C1 segment of cervical spinal cord (tissue), 14 donors: ENCODE measurements at places on chromosomes 5 and 9.

DNA sequence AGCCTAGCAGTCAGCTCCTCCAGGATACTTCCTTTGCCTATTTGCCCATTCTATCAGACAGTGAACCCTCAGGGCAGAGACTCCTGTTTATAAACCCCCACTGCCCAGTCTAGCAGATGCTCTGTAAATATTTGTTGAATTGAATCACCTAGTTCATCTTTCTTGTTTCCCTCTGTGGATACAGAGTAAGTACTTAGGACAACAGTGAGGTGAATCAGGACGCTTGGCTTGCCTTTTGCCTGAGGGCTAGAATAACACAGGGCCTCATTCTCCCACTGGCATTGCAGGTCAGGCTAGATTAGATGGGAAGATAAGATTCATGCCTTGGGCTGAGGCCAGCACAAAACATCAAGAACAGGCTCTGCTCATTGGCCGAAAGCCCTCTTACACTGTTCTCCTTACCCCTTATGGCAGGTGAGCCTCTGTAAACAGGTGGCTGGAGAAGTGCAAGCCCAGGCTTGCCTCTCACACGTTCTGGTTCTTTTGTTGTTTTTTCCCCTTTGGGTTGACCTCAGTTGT lies 22.2 kb downstream of the TNFSF8 start:
- no peak for DNase-seq

DNA sequence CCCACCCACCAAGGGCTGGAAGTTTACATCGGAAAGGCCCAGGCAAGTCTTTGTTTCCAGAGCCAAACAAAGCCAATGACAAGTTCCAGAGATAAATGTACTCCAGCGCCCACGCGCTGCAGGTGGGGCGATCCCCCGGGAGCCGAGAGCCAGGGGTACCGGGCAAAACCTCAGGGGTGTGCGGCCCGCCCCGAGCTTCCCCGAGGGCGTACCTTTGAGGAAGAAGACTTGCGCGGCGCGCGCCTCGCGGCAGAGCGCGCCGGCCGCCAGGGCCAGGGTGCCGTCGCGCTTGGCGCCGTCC lies 671 bp downstream of the DUSP1 start:
- DNase-seq, result no peak

DNA sequence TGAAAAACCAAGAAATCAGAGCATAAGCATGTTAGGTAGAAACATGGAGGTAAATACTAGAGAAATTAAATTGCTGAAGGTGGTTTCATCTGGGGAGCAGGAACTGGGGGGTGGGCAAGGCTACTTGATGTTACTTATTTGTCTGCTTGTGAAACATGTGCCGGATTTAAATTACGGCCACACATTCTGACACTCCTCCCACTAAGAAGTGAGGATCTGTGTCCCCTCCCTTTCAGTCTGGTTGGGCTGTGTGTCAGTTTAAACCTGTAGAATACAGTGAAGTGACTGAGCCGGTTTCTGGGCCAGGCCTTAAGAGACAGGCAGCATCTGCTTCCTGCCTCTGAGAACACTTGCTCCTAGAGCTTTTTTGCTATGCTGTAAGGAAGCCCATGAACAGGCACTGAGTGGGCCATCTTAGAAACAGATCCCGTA lies 2.3 kb upstream of the IARS1 start:
- no peak for DNase-seq

- DNase-seq, result no peak
Measured at GRCh38 chr9:124688238-124688904, 82.7 kb downstream of the NR6A1 start.

GRCh38 chr5:157290981-157291711 lies 25.2 kb downstream of the CYFIP2 start:
- no peak for DNase-seq

DNA sequence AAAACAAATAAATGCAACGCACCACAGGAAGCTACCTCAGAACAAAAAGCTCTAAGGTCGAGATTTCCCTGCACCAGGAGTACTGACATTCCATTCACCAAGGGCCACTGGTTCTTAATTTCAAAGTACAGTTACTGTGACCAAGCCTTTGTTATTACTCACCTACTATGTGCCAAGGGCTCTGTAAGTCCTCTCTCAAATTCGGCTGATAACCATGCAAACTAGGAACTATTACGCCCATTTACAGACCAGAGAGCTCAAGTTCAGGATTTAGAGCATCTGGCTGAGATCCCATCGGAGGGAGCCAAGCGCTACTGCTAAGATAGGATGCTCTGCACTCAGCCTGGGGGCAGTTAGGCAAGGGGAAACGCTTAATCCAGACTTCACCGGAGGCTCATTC lies 5.6 kb downstream of the MYO10 start:
- no peak for DNase-seq

DNA sequence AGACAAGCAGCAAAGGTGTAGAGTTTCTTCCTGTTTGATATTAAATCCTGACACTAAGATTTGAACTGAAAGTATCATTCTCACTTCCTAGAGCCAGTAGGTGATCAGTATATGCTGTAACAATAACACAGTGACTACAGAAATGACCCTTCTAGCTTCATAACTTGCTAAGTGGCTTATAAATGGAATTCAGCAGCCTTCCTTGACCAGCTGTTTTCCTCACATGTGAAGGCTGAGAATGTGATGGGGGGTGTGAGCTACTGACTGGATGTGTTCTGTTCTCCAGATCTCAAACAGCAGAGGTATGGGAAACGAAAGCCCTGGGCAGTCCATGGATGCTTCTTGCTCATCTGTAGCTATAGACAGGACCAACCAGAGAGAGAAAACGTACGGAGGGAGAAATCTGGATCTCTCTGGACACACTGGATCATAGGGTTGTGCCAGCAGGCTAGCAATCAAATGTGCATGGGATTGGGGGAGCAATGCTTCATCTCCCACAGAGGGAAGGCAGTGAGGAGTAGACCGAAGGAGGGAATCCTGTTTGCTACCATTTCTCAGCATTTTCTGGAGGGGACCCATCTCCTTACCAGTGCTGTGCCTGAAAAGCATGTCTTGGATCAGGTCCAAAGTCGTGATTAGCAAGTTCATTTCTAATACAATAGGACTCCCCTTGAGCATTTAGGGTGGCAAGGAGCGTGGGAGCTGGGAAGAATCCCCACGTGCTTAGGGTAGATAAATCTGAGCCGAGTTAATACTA lies 39.4 kb downstream of the TNFAIP8 start:
- DNase-seq, result no peak

DNA sequence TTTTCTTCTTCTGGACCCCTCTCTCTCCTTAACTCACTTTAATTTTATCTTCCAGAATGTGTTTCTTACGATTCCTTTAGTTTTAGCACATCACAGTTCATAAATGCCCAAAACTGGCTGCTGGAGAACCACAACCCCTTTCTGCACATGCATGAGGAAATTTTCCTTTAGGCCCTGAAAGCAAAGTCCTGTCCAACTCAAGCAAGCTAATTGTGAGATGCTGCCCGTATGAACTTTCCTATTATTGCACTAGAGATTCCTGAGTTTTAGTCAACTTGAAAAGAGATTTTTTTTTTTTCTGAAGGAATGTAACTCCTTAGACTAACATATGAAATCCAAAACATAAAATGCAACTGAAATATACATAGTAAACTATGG lies 52.1 kb upstream of the DAB2 start:
- DNase-seq, result no peak

DNA sequence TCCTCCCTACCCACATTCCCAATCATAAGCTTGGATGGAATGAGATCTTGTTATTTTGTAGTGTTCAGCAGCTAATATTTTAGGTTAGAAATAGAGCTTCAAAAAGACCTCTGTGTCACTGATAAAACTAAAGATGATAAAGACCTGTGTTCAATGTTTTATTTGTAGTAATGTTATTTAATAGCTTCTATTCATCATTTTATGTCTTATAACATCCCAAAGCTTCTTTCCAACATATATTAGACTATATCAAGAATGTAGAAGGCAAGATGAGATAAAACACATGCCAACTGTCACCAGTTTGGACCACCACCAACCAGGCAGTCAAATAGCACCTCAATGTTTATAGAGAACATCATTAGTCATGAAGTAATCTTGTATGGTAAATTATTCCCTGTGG lies 409.5 kb upstream of the ITGA1 start:
- no peak for DNase-seq

- DNase-seq, result no peak
Measured at GRCh38 chr5:146877178-146877681, 1.3 kb downstream of the PPP2R2B start.

GRCh38 chr9:84187090-84187489 lies 153.5 kb downstream of the SLC28A3 start:
- no peak for DNase-seq

DNA sequence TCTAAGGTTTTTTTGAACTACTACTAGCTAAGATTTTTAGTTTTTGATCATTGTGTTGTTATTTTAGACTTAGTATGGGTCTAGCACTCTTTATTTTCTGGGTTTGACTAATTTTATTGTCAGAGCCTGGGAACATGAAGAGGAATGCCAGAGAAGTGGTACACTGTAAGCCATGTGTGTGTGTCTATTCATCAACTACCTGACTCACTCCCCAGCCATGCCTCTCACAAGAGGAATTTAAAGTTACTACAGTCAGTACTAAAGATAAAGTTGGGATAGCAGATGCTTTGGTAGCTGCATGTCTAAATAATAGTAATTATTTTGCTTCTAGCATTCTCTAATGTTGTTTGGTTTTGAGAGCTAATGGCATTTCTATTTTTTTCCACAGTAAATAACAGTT lies 264.8 kb downstream of the CSNK1G3 start:
- DNase-seq, result no peak

- no peak for DNase-seq
Measured at GRCh38 chr5:152811988-152812387, 406.9 kb upstream of the NMUR2 start.

DNA sequence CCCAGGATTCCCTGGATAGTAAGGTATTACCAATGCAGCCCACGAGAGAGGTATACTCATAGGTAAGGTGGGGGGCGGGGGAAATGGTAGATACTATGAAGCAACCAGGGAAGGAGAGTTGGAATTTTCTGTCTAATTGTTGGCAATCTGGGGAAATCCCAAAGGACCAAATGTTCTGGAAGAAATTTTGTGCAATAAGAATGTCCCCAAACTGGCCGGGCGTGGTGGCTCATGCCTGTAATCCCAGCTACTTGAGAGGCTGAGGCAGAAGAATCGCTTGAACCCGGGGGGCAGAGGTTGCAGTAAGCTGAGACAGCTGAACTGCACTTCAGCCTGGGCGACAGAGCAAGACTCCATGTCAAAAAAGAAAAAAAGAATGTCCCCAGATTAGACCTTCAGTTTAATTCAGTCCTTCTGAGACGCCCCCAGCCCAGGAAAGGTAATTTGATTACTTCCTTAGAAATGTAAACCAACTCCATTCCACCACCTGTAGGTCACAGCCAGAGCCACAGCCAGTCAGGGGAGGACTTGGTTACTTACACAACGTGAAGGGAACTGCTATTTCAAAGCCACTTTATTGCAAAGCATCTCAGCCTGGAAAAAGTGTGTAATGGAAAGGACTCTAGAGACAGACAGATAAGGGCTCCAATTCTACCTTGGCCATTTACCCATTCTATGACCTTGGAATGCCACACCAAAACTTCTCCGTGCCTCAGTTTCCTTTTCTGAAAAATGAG lies 50.0 kb upstream of the KLF4 start:
- DNase-seq, result no peak

GRCh38 chr9:87668222-87668621 lies 57.7 kb upstream of the CTSL start:
- no peak for DNase-seq

DNA sequence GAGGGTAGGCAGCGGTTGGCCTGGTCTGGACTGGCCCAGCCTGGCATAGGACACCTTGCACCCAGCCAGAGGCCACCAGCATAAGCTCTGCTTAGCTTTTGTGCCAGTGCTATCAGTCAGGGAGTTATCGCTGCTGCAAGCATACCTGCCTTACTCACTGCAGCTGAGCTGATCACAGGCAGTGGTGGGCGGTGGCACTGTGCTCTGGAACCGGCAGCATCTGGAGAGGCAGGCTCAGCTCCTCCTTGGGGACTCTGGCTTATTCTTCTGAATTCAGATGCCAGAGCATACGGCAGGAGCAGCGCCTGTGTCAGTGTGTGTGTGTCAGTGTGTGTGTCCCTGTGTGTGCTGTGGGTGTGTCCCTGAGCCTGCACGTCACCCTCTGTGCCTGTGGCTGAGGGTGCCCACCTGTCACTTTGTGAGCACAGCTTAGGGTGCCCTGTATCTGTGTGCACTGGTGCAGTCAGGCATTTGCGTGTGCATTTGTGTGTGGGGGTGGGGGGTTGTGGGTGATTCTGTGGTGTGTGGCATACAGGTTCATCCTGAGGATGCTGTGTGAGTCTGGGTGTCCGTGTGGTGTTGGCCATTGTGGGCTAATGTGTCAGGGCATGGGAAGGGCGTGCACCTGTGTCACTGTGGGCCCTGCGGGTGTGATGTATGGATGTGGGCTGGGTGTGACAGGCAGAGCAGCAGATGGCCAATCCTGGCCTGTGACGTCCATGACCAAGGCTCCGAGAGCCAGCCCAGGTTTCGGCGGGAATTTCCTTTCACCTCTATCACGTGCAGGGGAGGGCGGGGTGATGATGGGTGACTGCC lies 23.5 kb downstream of the LMX1B start:
- DNase-seq, result no peak

DNA sequence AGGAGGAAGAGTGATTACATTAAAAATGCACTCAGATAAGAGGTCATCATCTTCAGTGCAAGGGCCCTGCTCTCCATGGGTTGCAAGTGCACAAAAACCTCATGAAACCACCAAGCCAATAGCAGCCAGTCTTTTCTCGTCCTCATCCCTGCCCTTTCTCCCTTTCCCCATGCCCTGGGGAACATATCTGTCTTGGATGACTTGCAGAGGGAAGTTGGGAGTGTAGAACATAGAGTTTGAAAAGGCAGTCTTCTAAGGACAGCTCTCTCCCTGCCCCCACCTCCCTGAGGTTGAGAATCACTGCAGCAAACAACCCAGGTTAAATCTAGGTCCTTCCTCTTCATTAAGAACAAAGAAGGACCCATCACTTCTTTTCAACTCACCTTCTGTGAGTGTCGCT lies 22.0 kb downstream of the DDX31 start:
- DNase-seq, result no peak

DNA sequence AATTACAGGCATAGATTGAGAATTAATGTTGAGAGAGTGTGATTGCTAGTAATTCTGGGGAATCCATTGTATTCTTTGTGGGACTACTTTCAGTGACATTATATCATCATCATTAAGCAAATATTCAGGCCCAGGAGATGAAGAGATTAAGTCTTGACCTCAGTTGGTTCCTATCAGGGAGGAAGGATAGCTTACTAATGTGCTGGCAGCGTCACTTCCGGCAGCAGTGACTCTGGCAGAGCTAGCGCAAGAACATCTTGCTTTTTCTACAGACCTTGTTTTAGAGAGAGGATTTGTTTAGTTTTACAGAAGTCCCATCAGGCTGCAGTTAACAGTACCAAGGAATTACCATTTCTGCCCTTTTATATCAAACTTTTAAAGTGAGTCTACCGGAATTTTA lies 20.3 kb downstream of the OSTF1 start:
- DNase-seq, result no peak

GRCh38 chr5:107286447-107287098 lies 384.2 kb downstream of the EFNA5 start:
- DNase-seq, result no peak
